Urothelium cell line (cell line): ENCODE measurements at places on chromosomes 5 and 9.

DNA sequence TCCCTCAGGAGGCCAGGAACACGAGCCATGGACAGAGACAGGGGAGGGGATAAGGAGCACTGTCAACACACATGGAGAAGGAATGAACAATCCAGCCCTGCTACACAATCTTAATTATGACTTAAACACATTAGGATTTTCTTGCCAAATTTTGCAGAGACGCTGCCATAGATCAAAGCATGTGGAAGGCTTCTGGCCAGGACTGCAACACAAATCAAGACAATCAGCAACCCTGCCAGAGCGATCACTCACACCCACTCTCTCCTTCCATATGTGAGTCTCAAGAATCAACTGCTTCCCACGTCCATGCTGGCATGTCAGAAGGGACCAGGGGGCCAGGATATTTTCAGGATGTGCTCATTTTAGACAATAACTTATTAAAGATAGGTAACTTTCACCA lies 85.6 kb downstream of the ROR2 start:
- no peak for DNase-seq

DNA sequence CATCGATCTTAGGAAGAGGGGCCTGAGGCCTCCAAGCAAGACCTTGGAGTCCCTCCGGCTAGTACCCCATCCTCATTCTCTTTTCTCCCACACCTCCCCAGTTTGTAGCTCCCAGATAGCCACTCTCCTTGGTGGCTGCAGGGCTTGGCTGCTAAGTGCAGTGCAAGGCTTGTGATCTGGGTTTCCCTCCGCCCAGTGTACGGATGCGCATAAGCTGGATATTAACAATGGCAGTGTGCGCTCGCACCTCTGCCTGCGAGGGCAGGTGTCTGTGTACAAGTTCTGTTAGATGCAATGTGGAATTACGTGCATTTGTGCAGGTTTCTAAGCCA lies 71.0 kb upstream of the TBCA start:
- DNase-seq, result no peak

- no peak for DNase-seq
Measured at GRCh38 chr9:2337627-2338026, 284.0 kb upstream of the VLDLR start.

DNA sequence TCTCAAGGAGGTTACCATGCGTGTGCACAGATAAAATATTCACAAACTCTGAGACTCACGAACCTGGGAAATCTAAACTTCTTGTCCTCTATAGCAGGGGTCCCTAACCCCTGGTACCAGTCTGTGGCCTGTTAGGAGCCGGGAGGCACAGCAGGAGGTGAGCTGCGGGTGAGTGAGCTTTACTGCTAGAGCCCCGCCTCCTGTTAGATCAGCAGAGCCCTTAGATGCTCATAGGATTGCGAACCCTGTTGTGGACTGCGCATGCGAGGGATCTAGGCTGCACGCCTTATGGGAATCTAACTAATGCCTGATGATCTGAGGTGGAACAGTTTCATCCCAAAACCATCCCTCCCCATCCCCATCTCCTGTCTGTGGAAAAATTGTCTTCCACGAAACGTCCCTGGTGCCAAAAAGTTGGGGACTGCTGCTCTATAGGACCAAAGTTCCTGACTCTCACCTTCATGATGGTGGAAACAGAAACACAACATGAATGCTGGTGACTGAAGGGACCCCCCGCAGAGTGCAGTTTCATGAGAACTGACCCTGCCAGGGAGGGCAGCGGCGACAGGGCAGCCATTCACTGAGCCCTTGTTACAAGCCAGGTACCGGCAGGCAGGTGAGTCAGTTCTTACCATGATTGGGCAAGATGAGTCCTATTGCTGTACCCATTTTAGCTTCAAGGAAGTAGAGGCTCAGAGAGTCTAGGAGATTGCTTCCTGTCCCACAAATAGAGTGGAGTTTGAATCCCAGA lies 181.9 kb downstream of the RGS3 start:
- no peak for DNase-seq

GRCh38 chr5:170038241-170038640 lies 57.9 kb upstream of the INSYN2B start:
- no peak for DNase-seq

- no peak for DNase-seq
Measured at GRCh38 chr5:153899746-153900145, 139.0 kb downstream of the FAM114A2 start.

- DNase-seq, result no peak
Measured at GRCh38 chr5:67032921-67033664, 163.5 kb downstream of the CD180 start.
